ENCODE measurements at places on chromosomes 13 and 19.
A peak's percentile ranks its signal among the peaks of the same experiment; 100 is the strongest.

DNA sequence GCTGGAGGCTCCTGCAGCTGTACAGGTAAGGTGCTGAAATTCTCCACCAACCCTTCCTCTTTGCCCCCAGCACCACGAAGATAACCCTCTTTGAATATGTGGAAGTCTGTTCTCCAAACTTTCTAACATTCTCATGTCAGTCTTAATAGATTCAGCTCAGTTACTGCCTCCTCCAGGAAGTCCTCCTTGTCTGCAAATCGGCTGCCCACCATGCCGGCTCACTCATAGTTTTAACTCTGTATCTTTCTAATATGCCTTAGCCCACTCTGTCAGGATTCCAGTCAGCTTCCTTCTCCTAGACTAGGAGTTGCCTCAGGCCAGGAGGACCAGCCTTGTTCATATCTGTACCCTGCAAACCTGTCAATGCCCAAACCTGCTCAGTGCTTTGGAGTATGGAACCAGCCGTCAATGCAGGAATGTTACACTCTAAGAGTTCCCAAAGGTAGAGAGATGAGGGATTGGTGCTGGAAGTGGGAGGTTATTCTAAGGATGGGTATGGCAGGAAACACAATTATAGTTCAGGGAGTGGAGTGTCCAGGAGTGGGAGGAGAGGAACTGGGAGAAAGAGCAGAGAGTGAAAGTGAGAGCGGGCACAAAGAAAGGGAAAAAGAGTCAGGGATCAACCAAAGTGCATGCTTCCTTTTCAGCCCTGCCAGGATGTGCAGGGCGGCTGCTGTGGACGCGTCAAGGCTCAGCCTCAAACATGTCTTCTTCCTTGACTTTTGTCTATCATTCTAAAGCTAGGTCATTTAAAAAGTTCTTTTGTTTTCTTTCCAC lies 38.0 kb upstream of the ALOX5AP start:
- DNase-seq: no peak

GRCh38 chr13:59176775-59177174 lies 987.0 kb downstream of the DIAPH3 start:
- DNase-seq: peak; percentile 23

DNA sequence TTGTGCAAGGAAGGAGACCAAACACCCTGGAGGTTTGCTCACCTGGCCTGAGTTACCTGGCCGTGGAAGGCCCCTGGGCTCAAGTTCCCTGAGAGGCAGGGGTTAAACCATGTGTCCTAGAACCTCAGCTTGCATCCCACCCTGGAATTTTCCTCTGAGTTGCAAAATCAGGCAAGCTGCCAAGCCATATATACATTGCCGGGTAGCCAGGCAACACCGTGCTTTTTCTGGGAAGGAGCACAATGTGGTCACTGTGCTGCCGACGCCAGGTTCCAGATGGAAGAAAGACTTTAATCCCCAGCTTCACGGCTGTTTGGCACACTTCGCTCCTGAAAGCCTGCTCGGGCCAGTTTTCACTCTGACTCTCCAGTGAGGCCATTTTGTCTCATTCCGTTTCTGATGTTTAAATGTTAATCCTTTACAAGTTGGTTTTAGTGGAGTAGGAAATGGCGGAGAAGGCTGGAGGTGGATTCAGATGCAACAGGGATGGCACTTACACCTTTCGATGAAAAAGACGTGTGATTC lies 60.1 kb upstream of the PEG3 start:
- DNase-seq: no peak

DNA sequence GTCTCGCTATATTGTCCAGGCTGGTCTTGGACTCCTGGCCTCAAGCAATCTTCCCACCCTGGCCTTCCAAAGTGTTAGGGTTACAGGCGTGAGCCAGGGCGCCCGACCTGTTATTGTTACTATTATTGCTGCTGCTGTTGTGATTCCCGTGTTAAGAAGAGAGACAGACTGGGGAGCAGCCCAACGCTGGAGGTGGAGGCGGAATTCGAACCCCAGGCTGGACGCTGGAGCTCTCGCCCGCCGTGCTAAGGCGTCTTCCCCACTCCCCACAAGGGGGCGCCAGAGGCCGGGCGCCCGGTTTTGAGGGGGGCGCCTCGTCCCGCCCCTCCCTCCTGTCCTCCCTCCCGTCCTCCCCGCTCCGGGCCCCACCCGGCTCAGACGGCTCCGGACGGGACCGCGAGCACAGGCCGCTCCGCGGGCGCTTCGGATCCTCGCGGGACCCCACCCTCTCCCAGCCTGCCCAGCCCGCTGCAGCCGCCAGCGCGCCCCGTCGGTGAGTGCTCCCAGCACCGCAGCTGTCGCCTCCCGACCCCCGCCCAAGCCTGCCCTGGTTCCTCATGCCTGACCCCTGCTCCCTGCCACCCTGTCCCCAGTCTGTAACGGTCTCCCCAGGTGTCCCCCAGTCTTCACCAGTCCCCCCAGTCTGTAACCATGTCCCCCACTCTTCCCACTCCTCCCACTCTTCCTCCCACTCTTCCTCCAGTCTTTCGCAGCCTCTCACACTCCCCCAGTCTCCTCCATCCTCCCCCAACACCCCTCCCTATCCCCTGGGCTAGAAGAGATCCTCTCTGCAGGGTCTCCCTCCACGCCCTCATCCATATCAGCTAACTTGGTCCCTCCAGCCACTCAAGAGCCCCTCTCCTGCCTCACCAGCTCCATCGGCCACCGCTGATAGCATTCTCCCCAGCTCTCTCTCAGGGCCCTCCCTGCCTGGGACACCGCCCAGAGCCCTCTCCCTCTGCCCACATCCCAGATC lies at the start of gene EHD2:
Gene EHD2, plus strand, starts transcription at position 377 of the 976 bp plus-strand sequence. CDS start 3,191 bp downstream, outside the sequence.
- DNase-seq: peak; percentile 38

DNA sequence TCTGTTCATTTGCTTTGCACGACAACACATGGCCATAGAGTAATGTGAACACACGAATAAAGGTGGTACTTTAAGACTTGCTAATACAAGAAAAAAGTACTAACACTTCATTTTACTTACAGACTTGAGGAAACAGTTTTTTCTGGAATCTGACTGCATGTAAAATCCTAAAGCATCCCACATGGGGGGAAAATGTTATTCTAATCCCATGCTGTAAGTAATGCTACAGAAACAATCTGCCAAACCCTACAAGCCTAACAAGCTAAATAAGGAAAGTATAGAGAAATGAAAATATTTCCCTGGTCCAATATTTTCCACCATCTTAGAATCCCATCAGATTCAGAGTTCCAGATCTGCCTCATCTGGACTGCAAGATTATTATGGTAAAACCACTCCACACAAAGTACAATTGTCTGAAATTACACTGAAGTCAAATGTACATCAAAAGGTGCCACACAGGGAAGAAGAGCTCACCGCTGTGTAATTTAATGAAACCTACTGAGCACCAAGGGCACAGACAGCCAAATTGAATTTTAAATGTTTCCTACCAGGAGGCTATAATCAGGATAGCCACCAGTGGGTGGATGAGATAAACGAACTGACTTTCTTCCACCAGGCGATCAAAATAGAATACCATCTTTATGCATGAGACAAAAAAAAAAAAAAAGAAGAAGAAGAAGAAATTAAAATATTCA lies 22.0 kb downstream of the LHFPL6 start:
- DNase-seq: no peak

DNA sequence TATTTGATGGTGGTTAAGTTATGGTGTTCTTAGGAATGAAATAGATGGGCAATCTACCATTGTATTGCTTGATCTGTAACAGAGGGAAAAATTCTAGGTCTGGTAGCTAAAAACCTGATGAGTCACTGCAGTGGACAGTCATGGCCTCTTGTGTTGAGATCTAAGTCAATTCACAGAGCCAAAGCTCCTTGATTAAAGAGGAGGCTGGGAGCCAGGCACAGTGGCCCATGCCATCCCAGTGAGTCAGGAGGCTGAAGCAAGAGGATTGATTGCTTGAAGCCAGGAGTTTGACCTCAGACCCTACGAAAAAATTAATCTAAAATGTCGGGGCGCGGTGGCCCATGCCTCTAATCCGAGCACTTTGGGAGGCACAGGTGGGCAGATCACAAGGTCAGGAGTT lies 67.1 kb upstream of the KPNA3 start:
- DNase-seq: no peak

GRCh38 chr13:43269037-43269481 lies 245.7 kb downstream of the DNAJC15 start:
- DNase-seq: no peak

- no peak for DNase-seq
These were observed 48.1 kb downstream of the MPHOSPH8 start for GRCh38 chr13:19681517-19681916.

GRCh38 chr19:34555447-34555846 lies 73.9 kb downstream of the WTIP start:
- DNase-seq: peak; percentile 10

- no peak for DNase-seq
These were observed 224.5 kb downstream of the EFNB2 start for GRCh38 chr13:106311004-106311403.

DNA sequence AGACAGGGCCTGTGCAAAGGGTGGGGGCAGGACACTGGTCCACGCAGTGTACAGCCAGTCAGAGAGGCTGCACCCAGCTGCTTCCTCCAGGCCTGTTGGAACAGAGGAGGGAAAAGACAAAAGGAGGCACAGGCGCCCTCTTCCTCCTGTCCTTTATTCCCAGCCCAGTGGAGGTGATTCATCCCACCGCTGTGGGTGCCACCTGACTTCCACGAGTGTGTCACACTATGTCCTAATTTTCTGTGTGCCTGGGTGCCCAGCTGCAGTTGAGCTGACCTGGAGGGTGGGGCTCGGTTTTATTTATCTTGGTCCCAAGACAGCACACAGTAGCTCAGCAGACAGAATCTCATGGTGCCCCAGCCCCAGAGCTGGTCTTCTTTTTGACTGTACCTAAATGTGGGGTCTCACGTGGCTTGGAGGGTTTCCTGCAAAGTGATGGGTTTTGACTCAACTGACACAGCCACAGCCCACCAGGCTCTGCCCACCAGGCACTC lies 9.0 kb downstream of the EPS15L1 start:
- no peak for DNase-seq

- no peak for DNase-seq
These were observed 7.6 kb downstream of the PRR36 start for GRCh38 chr19:7866399-7867091.

- no peak for DNase-seq
These were observed 2.3 kb upstream of the TGDS start for GRCh38 chr13:94598281-94598680.

GRCh38 chr13:60986301-60986700 lies 429.3 kb downstream of the PCDH20 start:
- no peak for DNase-seq

GRCh38 chr19:50361290-50362029 lies 4.0 kb downstream of the NAPSA start:
- peak; percentile 23 for DNase-seq

GRCh38 chr19:20276011-20276731 lies 109.2 kb downstream of the ZNF486 start:
- no peak for DNase-seq

DNA sequence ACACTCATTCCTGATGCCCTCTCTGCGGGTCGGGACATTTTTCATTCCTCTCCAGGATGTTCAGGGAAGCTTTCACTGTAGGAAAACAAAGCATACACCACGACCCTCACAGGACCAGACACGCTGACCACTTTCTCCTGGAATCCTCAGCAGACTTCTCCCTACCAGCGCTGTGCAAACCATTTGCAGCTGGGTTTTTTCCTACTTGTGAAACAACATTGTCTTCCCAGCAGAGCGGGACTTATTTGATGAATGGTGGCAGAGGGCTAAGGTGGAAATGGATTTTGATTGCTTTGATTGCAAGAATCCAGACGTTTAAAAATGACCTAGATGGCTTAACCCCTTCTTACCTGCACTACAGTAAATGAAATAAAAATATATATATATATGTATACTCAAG lies 265.9 kb downstream of the TBC1D4 start:
- DNase-seq: no peak

- no peak for DNase-seq
These were observed 958.0 kb upstream of the MIR17HG start for GRCh38 chr13:90389537-90389936.

GRCh38 chr13:58933475-58933874 lies 1230.3 kb downstream of the DIAPH3 start:
- DNase-seq: no peak

Data from COLO829 (cell line).